ENCODE measurements at places on chromosomes 12 and 14.

GRCh38 chr12:71691504-71692129 is 5.7 kb downstream of the TMEM19 start:
- no peak for DNase-seq

DNA sequence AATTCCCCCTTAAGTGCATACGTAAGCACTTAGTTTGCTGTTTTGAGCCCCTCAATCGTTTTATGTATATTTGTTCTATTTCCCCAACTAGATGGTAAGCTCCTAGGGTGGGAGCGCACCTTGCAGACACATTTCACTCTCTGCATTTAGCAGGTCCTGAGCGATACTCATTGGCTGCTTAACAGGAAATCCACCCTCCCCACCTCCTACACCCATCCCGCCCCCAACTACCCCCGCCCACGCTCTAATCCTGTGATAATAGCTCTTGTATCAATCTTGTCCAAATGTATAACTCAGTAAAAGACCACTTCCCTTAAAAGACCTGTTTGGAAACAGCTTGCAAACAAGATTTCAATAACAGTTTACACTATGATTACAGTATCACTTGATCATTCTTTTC is 8.1 kb downstream of the LPAR5 start:
- DNase-seq: no peak

DNA sequence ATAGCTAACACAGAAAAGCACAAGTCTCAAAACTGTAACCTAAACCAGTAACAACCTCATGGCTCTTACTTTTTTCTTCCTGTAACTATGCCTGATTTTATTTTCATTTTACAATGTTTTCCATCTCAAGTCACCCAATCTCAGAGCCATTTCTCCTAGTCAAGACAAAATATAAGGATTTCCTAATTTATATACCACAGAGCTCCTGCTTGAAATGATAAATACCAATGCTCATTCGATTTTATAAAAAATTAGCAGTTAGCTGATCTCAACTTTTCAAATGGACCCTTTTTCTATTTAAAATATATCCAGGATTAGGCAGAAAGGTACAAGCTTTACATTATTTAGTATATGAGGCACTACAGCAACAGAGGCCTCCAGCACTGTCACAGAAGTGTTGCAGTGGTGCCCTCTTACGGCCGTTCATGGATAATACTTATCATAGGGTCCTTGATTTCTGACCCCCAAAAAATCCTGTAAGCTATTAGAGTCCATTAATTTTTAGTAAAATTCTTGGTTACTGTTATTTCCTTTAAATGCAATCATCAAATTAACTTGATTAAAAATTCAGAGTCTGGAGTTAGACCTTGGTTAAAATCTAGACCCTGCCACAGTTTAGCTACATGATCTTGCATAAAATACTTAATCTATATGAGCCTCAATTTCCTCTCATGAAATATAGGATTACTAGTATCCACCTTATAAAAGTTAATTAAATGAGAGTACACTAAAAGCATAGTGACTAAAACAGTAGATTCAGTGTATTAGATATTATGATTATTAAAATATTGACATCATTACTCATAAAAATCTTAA is 68.3 kb downstream of the SEC23A start:
- DNase-seq: peak; percentile 11

DNA sequence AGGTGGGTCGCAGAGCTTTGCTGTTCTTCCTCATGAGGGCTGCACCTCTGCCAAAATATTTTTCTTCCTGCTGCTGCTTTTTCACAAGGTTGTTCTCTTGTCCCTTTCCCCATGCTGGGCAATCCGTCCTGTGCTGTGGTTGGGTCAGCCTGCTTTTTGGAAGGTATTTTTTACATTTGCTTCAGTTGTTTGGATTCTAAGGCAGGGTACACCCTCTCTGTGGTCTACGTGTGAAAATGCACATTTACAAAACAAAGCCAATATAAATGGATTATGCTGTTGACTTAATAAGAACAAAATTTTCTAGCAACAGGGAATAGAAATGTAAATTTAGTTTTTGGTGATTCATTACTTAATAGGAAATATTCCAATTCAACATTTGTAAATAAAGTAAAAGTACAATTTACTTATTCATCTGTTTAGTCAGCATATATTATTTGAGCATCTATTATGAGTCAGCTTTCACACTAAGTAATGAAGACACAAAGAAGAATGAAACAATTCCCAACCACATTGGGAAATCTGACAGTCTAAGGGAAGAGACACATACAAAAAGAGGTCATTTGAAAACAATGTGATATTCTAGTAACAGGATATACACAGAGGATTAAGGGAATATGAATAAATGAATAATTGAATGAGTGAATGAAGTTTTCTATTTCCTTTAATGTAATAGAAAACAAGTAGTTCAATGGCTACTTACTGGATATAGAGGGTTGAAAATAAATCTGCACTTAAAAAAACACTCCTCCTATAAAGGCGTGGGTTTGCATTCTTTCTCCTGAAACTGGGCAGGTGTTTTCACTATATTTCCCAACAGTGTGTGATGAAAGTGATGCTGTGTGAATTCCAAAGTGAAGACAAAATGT is 94.6 kb upstream of the PRICKLE1 start:
- peak; percentile 86 for DNase-seq

DNA sequence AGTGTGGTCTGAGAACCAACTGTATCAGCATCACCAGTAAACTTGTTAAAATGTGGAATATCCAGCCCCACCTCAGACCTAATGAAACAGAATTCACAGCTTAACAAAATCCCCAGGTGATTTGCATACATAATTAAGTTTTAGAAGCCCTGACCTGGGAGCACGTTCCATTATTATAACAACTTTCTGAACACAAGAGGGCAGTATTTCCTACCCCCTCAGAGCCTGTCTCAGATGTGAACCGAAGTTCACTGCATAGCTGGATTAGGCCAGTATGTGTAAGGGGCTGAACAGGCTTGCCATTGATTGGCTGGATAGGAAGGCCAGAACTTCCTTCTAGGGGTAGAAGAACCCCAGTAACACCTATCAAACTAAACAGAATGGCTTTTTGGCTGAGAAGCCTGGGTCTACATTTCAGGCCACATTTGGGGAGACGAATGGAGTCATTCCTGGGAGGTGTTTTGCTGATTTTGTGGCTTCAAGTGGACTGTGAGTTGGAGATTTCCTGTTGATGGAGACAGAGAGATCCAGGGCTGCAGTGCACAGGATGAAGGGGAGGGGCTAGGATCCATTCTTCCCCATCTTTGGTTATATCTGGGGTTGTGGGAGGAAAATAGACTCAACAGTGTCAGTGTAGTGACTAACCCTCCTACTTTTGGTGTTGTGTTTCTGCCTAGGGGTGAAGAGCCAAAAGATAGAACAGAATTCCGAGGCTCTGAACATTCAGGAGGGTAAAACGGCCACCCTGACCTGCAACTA is 94.7 kb upstream of the OR4E1 start:
- peak; percentile 60 for DNase-seq

- peak; percentile 11 for DNase-seq
Measured at GRCh38 chr12:51023625-51024382, 2.4 kb downstream of the SLC11A2 start.

DNA sequence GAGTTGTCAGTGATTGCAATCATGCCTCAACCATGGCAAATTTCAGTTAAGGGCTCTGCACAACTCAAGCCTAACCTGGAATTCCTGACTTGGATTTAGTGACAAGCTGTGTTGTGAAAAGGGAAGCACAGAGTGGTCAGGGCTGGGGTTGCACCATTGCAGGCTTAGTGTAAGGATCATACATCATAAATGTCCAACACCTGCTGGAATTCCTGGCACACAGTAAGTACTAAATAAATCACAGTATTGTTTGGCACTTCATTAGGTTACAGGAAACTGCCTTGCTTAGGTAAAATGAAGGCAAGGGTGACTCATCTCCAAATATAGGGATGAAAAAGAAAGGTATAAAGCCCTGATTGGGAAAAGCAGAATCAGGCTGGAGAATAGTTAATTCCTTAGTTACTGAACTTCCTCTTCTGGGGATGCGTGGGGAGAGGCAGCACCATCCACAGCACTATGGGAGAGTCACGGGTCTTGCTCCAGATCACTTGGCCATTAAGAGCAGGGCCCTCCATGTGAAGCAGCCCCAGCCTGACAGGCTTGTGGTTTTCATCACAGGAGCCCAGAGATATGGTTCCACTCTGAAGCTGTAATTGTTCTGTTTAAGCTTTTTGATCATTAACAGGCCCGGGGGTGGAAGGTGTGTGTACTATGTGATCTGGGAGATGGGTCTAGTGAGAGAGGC is 39.7 kb downstream of the SLC8A3 start:
- no peak for DNase-seq

DNA sequence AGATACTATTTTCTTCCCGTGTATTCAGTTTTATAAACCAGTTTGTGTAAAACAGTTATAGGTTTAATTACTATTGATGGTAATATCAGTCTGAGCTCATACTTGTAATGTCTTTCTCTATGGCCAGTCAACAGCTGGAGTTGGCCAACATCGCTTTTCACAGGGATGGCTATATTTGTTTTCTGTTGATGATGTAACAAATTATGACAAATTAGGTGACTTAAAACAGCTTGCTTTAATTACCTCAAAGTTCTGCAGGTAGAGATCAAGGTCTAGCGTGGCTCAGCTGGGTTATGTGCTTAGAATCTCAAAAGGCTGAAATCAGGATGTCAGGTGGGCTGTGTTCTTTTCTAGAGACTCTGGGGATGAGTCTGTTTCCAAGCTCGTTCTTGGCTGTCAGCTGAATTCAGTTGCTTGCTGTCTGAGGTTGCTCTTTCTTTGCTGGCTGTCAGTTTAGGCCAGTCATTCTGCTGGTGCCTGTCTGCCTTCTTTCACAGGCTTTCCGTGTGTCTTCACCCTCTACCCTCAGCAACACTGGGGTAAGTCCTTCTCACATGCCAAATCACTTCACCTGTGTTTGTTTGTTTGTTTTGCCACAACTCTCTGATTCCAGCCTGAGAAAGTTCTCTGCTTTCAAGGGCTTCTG is 370.2 kb upstream of the E2F7 start:
- DNase-seq: no peak

DNA sequence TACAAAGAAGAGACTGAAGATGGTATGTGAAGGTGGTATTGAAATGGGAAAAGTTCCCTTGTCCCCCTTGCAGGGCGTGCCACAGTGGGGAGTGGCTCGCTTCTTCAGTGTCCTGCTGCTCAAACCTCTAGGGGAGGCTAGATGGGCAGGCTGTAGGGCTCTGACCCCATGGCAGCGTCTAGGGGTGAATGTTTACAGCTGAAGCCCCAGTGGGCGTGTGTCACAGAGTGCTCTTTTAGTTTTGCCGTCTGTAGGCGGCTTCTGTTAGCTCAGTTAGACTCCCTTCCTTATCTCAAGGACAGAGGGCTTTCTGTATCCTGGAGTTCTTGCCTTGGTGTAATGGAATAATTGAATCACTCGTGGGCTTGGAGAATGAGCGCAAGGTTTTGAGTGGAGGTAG is 266.2 kb downstream of the RAD51B start:
- DNase-seq: no peak
